ENCODE measurements at places on chromosomes 16 and 17.

GRCh38 chr16:17359788-17360390 lies 110.9 kb downstream of the XYLT1 start:
- DNase-seq: no peak

GRCh38 chr17:81468770-81469121 lies 43.9 kb downstream of the ACTG1 start:
- DNase-seq: no peak

- peak; percentile 51 for DNase-seq
These were observed 147.3 kb downstream of the CCDC182 start for GRCh38 chr17:57597531-57598453.

- no peak for DNase-seq
These were observed 26.7 kb downstream of the TMEM204 start for GRCh38 chr16:1560153-1560552.

DNA sequence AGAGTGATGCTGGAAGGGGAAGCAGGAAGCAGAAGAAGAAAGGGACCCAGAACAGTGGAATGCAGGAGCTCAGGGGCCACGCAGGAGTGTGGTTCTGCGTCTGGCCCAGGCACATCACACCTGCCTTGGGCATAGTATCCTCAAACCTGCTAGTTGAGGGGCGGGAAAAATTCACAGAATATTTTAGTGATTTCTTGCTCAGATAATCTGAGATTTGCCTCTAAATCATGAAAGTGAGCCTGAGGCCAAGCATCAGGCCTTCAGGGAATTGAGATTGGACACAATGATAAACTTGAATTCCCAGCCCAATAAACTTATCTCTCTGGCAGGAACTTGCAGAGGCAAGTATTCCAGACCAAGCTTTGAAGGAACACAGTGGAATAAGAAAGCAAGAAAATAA lies 48.5 kb upstream of the CCL2 start:
- DNase-seq: no peak

- no peak for DNase-seq
These were observed 13.7 kb downstream of the CANT1 start for GRCh38 chr17:78995761-78996451.

DNA sequence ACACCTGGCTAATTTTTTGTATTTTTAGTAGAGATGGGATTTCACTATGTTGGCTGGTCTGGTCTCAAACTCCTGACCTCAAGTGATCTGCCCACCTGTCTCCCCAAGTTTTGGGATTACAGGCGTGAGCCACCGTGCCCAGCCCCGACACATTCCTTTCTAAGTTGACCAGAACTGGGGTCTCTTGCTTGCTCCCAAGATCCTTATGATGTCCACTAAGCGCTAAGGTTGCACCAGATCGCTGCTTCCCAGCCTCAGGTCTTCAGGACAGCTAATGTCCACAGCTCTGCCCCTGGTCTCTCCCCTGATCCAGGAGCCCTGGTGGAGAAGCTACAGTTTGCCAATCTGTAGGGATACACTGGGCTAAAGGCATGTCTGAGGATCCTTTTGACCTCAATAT lies 29.5 kb downstream of the NSMCE1 start:
- no peak for DNase-seq

- DNase-seq: peak; percentile 55
These were observed 1.8 kb downstream of the TMIGD1 start for GRCh38 chr17:30332057-30332542.

DNA sequence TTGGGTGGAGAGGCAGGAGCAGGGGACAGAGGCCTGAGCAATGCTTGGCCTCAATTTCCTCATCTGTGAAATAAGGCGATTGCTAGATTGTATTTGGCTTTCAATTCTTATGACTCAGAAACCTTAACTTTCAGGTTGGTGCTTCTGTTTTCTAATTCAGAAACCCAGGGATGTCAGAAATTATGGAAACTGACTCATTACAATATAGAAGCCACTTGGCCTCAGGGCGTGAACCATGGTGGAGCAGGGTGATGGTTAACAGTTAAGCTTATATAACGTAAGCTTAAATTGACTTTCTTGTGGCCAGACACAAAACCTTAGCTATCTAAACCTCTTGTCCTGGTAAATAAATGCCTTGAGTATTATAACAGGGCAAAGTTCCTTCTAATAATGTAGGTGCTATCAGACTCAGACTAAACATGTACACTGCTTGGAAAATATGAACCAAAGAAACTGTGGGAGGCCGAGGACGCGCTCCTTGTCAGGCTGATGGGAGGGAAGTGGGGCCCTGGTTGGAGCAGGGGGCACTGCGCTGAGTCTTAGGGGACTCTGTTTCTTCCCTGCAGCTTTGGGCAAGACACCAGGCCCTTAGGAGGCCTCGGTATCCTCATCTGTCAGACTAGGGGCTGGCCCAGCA lies 17.1 kb upstream of the SREBF1 start:
- no peak for DNase-seq

DNA sequence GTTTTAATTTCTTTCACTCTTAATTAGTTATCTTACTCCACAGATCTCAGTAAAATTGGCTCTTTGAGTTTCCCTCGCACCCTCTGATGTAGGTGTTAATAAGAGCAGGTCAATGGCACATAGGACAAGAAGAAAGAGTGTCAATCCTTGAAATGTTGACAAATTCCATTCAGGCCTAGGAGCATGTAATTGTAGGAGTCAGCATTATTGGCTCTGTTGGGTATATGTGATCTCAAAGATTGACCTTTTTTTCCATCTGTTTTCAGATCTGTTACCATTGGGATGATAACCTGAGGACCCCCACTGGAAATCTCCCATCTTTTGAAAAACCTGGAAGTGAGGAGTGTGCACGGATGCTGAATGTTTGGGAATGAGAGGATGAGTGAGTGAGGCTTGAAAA lies 11.8 kb upstream of the TBKBP1 start:
- DNase-seq: no peak

GRCh38 chr17:34658811-34659560 lies 79.6 kb downstream of the TMEM132E start:
- DNase-seq: no peak

- DNase-seq: no peak
These were observed 22.1 kb upstream of the MSI2 start for GRCh38 chr17:57234061-57234738.

DNA sequence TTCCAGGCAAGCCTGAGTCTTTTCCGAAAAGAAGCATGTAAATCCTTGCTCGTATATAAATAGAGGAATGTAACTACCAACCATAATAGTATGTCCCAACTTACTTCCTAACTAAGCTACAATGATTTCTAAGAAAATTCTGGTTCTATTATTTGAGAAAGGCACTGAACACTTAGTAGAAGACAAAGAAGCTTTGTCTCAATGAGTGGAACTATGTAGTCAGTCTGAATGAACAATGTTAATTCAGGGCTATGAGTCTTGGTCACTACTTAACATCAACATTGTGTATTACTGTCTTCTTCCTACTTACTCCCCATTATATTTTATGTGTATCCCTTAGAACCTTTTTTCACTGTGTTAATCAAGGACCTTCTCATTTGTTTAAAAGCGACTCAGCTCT lies 206.0 kb downstream of the CYB561 start:
- no peak for DNase-seq

GRCh38 chr17:19762515-19762961 lies 14.4 kb upstream of the ALDH3A1 start:
- no peak for DNase-seq

DNA sequence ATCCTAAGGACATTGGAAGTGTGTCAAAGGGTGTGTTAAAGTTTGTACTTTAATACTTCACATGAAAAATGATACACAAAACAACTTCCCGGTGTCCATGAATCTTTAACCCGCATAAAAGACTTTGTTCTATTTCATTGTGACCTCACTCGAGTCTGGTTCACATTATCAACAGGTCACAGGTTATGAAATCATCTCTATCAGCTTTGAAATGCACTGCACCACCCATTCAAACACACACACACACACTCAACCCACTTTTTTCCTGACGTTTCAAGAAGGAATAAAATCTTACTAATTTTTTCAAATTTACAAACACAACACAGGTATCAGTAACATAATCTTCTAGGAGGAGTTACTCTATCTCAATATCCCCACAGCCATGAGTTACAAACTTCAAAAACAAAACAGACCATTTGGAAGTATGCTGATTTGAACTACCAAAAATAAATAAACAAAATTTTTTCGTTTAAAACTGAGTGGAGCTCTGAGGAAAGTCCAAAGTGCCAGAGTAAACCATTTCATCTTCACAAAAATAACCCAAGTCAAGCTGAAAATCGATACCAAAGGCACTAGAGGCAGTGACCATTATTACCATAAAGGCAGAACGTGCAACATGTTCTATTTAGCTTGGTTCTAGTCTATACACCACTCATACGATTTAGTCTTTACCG lies 2.7 kb downstream of the ACOX1 start:
- no peak for DNase-seq

- no peak for DNase-seq
These were observed 1.3 kb upstream of the CUEDC1 start for GRCh38 chr17:57956291-57957119.

- DNase-seq: no peak
These were observed 27.5 kb upstream of the ADCY7 start for GRCh38 chr16:50238868-50239301.

DNA sequence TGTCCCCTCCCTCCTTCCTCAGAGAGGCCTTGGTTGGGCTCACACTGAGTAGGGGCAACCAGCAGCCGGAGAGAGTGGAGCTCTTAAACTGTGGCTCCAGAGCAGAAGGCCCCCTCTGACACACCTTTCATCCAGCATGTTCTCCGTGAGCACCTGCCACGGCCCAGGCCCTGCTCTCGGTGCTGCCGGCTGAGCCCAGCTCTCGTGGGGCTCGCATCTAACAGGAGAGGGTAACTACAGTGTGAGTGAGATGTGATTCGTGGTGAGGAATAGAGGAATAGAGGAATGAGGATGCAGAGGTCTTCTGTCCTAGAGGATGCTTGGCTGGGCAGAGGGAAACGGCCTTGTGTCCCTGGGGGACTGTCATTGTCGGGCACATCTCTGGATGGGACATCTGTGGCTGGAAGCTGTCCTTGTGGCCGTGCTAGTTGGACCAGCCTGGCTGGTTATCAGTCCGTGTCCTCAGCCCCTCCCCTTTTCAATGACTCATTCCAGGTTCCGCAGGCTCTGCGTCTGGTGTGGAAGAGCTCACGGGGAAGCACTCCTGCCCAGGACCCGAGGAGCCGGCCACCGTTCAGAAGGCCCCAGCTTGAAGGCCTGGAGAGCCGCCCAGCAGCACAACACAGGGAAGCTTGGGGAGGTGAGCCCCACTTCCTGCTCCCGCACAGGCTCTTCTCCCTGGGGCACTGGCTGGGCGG lies 11.9 kb upstream of the DNASE1 start:
- DNase-seq: no peak

DNA sequence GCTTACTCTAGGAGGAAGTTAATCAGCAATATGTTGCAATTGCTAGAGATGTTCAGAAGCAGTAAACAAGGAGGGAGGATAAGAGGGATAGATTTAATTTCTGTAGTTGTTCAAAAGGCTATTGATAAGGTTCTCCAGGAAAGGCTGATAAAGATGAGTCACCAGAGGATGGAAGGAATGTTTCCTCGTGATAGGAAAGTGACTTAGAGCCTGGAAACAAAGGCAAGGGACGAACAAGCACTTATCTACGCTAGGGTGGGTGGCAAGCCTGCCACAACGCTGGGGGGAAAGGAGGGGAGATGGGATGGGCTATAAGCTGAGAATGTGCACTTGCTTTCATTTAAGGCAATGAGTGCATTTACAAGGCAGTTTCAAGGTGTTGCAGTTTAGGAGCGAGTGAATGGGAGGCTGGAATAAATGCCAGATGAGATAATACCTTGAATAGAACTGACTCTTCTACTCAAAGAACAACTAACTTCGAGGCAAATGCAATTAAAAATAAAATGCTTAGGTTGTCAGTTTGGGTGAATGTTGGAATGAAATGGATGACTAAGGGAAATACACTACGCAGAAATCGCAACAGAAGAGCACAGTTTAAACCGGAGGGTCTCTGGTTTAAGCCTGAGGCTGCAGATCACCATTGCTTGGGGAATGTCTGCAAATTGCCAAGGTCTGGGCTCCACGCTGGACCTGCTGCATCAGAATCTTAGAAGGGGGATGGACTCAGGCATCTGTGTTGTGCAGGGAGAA lies 76.0 kb upstream of the RBBP6 start:
- DNase-seq: no peak

GRCh38 chr16:74480150-74481029 lies 59.1 kb upstream of the CLEC18B start:
- no peak for DNase-seq

- DNase-seq: no peak
These were observed 15.2 kb downstream of the IL34 start for GRCh38 chr16:70661534-70661917.

GRCh38 chr17:67150826-67151225 lies 94.2 kb downstream of the HELZ start:
- DNase-seq: no peak

DNA sequence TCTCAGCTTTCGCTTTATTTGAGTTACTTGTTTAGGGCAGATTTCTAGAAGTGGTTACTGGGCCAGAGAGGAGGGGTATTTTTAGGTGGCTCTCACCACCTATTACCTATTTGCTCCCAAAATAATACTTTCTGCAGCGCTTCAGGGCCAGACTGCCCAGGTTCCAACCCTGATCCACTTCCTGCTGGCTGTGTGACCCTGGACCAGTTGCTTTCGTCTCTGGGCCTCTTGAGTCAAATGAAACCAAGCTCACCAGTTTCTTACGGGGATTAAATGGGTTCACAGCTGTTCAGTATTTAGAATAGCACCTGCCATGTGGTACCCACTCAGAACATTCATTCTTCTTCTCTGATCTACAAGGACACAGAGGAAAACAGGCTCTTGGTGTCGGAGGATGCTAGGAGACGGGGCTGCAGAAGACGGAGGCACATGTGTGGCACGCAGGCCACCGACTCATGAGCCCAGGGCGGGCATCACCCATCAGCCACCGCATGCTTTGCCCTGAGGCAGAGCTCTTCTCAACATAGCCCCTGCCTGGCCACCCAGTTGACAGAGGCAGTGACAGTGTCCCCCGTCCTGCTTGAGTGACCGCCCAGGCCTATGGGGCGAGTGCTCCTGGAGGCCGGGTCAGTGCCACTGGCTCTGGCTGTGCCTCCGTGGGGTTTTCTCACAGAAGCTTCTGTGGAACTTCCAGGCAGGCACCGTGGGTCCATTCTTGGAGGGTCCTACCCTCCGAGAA lies 149.0 kb upstream of the PLCG2 start:
- DNase-seq: no peak

DNA sequence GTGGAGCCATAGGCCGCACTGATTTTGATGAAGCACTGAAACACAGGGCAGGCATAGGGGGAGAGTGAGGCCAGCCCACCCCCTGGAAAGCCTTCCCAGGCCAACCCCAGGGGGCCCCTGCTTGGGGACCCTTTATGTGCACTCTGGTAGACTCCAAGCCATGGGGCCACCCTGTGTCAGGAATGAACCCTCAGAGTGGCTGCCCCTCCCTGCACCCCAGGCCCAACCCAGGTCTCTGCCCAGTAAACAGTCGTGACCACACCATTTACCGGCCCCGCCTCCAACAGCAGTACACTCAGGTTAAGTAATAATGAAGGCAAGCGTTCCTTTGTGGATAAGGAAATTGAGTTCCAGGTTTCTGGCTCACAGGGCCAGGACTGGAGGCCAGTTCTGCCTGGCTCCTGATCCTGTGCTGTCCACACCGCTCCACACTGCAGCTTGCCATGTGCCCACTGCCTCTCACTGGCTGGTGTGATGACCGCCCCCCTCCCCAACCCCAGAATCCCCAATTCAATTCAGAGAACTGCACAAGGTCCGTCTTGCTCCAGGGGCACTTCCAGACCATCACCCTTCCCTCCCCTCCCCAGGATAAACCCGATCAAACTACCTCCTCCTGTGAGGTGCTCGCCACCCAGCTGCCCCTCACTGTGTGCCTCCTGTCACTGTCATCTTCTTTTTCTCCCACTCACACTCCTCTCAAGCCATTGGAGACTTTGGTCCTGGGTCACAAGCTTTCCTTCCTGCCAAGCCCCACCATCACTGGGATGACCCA lies 13.6 kb downstream of the PIMREG start:
- no peak for DNase-seq

- no peak for DNase-seq
These were observed 84.5 kb downstream of the ABR start for GRCh38 chr17:1095090-1095852.
